ENCODE measurements at places on chromosomes 4 and X.
A peak's percentile ranks its signal among the peaks of the same experiment; 100 is the strongest.

DNA sequence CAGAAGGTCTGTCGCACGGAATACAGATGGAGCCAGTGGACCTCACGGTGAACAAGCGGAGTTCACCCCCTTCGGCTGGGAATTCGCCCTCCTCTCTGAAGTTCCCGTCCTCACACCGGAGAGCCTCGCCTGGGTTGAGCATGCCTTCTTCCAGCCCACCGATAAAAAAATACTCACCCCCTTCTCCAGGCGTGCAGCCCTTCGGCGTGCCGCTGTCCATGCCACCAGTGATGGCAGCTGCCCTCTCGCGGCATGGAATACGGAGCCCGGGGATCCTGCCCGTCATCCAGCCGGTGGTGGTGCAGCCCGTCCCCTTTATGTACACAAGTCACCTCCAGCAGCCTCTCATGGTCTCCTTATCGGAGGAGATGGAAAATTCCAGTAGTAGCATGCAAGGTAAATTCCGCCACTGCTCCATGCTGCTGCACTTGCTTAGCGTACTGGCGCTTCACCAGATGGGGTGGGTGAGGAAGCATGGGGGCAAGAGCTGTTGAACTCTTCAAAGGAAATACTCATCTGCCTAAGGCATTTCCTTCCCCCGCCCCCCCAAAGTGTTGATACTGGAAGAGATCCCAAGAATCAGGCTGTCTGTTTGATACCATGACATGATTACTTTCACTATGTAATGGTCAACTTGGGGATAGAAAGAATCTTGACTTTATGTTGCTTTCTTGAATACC lies 24.8 kb downstream of the KLF3 start:
- DNase-seq = no peak

GRCh38 chrX:10549280-10549679 lies 71.1 kb downstream of the MID1 start:
- DNase-seq = no peak

GRCh38 chr4:123555807-123556273 lies 159.2 kb downstream of the SPRY1 start:
- no peak for DNase-seq

DNA sequence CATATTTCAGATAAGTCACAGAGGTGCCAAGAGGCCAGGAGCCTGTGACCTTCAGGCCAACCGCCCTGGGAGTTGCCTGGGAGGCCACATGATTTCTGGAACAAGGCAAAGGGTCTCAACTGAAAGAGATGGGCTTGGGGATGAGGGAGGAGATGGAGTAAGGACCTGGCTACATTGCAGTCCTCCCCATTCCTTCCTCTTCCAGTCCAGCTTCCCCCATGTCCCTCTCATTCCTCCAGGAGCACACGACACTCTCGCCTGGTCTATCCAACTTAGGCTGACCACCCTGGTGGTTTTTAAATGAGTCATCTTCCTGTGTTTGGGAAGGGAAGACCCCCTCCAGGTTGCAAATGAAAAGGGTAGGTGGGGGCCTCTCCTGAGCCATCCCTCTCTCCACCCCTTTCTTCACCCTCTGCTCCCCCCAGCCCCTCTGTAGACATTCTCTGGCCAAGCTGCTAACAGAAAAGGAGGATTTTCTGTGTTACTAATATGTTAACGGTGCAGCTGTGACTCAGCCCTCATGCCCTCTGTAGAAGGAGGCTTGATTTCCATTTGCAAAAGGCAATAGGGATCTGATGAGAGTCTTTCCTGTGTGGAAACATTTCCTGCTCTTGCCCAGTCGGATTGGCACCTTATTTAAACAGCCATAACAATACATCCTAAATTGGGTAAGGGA lies 79.2 kb downstream of the RTL5 start:
- no peak for DNase-seq

GRCh38 chr4:103895876-103896465 lies 176.2 kb upstream of the TACR3 start:
- DNase-seq = no peak

DNA sequence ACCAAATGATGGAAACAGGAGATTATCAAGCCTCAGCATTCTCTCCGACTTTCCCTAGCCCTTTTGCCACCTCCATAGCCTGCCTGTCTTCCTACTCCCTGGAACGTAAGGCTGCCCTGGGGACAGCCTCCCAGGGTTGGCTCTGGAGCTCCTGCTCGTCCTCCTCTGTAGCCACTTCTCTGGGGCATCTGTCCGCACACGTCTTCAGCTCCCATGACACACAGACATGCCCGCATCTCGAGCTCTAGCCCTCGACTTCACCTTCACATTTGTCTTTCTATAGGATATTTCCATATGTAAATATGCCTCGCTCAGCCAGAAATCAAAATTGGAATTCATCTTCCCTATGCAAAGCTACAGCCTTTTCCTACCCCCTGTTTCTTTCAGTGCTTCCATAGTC lies 67.7 kb downstream of the TSC22D3 start:
- no peak for DNase-seq

DNA sequence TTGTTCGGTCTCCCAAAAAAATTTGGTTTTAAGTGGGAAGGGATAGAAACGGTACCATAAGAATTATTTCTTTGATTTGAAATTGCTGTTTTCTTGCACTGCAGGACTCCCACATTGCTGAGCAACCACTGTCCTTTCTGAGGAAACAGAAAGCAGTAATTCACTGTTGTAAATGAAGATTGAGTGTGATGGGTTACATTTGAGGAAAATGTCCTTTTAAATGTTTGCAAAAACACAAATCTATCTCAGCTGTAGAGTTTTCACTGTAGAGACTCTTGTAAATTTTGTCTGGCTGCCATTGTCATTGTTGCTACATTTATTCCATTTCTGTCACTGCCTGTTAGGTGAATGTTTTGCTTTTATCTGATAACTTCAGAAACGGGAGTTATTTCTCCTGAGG lies 105.2 kb downstream of the FRAS1 start:
- no peak for DNase-seq

DNA sequence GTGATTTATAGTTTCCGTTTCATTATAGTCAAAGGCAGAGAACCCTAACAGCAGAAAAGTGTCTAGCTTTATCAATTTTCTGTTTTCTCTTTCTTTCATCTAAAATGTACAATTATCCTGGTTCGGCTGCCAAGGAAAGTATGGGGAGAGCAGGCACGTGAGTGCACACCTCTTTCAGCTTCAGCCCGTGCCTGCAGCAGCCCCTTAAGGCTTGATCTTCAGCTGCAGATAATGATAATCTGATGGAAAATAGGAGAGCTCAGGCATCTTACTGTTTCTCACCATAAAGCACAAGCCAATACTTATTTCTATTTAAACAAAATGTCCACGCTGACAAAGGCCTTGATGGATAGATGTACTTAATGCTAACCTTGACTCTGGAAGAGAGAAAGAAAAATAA lies 334.4 kb downstream of the UNC5C start:
- no peak for DNase-seq

- no peak for DNase-seq
These were observed 349.7 kb downstream of the IQCM start for GRCh38 chr4:149465955-149466354.

DNA sequence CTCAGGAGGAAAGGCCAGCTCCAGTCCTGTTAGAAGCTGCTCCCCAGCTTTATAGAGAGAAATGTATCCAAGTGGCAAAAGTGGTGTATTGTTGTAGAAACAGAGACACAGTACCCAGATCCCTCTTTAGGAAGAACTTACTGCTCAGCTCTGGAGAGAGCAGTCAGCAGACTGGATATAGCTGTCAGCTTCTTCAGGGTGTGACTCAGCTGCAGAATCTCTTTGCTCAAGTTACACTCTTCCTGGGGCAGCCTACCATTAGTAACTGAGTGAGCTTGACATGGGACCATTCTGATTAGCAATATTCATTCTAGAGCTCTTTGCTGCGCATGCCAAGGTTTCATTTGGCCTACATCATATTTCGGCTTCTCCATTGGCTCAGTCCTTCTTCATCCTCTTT lies 40.5 kb downstream of the ATP1B4 start:
- DNase-seq = no peak

GRCh38 chr4:21117541-21118180 lies 417.4 kb downstream of the PACRGL start:
- no peak for DNase-seq

GRCh38 chr4:137614491-137614890 lies 82.2 kb upstream of the PCDH18 start:
- DNase-seq = no peak

GRCh38 chr4:15500701-15501100 lies 31.0 kb downstream of the CC2D2A start:
- DNase-seq = no peak

DNA sequence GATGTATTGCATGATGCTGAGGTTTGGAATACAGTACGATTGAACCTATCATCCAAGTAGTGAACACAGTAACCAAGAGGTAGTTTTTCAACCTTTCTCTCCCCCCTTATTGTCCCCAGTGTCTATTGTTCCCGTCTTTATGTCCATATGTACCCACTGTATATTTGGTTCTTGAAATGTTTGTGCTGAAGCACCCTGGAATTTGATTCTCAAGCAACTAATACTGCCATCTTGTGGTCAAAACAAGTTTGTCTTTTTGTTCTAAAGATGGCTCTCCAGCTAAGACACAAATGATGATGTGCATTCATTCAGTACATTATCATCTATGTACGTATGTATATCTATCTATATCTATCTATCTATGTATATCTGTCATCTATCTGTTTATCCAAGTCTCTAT lies 33.5 kb upstream of the DCX start:
- peak; percentile 0 for DNase-seq

DNA sequence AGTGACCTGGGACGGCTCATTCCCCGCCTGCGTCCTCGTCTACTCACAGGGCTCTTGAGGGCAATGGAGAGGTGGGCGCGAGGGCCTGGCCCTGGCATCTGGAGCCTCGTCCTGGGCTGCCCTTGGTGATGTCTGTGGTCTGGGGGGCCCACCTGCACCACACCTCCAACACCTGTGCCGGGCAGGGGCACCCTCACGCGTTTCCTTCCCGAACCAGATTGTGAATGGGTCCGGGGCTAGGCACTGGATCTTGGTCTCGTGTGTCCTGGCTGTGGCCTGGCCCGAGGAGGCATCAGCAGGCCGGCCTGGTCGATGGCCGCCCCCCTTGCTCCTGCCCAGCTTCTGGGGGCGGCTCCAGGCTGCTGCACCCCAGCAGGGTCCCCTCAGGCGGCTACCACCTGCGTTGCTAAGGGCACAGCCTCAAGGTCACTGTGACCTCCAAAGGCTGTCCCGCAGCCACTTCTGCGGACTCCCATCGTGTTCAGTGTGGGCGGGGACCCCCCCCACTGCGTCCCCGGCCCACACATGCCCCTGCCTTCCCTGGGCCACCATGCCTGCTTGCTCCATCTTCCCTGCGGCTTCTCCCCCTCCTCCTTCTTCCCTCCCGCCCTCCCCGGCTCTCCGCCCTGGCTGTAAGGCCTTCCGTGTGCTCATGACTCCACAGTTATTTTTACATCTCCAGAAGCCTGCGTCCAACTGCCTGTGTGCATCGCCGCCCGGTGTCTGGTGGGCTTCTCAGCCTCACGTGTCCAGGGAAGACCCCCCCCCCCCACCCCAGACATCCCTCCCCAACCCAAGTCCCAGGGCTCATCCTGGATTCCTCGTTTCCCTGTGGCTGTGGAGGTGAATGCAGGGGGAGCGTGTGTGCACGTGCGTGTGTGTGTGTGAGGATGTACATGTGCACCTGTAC lies 3.8 kb downstream of the DOK7 start:
- no peak for DNase-seq

- no peak for DNase-seq
These were observed 77.4 kb downstream of the PLAC1 start for GRCh38 chrX:134580907-134581306.

GRCh38 chr4:111120191-111120590 lies 497.3 kb upstream of the PITX2 start:
- DNase-seq = no peak

- DNase-seq = no peak
These were observed 22.5 kb upstream of the HSD17B13 start for GRCh38 chr4:87345139-87345538.

- DNase-seq = no peak
These were observed 468.2 kb downstream of the ZIC3 start for GRCh38 chrX:138034136-138034535.

- no peak for DNase-seq
These were observed 53.9 kb downstream of the CPZ start for GRCh38 chr4:8646296-8647093.

DNA sequence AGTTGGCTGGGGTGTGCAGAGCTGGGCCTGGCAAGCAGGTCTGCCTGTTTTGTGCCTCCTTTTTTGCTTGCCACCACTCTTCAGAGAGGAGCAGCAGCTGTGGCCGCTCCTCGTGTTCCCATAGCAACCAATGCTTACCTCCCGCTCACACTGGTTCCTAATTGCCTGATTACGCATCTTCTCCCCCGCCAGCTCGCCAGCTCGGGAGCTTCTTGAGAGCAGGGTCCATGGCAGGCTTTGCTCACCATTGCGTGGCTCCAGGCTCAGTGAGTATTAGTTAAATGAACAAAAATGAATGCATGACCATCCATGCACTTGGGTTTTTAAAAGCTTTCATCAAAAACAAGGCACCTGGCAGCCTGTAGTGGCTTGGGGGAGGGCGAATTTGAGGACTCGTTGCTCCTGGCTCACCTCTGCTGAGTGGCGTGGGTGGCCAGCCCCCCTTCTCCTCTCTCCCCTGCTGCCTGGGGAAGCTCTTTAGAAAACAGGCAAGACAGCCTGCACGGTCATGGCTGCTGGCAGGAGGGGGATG lies 14.2 kb upstream of the PJA1 start:
- DNase-seq = no peak

DNA sequence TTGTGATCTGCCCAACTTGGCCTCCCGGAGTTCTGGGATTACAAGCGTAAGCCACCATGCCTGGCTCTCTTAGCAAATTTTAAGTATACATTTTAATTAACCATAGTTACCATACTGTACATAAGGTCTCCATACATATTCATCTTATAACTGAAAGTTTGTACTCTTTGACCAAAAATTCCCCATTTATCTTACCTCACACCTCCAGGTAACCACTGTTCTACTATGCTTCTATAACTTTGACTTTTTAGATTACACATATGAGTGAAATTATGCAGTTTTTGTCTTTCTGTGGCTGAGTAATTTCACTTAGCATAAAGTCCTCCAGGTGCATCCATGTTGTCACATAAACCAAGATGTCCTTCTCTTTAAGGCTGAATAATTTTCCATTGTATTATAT lies 17.4 kb downstream of the C4orf51 start:
- no peak for DNase-seq

- DNase-seq = no peak
These were observed 21.2 kb downstream of the ZFP42 start for GRCh38 chr4:188016754-188017153.

- DNase-seq = no peak
These were observed 21.9 kb downstream of the MED28 start for GRCh38 chr4:17636341-17636695.

Measured in stimulated activated naive CD8-positive, alpha-beta T cell treated with anti-CD3 and anti-CD28 coated beads, Interleukin-15, amount 100 ng/mL, for 72 hours (primary cell).